ENCODE measurements at places on chromosomes 3 and 15.

DNA sequence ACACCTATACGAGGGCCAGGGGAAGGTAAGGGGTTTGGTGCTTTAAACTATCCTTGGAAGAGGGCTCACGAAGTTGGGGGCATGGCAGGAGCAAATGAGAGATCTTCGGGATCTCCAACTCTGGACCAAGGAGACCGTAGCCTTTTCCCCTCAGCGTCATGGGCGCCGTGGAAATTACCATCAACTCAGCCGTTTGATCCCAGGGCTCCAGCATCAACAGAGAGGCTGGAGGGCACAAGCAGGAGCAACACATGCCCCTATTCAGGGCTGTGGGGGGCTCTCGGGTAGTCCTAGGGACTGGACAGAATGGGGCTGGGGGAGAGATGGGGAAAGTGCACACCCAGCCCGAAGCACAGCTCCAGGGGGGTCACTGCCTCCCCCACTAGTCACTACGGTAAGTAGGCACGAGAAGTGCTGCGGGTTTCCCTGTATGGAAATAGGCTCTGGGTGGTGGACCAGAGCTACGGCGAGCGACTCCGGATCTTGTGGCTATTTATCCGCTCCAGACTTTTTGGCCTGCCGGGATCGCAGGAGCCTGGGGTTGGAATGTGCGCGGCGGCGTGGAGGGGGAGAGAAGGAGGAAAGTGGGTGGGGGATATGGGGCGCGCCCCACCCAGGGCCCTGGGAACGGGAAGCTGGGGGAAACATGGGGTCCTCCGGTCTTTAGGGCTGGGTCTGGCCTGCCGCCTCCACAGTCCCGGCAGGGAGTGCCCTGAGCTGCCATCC is 539 bp upstream of the LAMB2 start:
- peak; percentile 83 for DNase-seq

- DNase-seq, result no peak
Observed at GRCh38 chr3:150223558-150223957, 184.5 kb upstream of the TSC22D2 start.

GRCh38 chr3:156037356-156037755 is 83.0 kb upstream of the KCNAB1 start:
- no peak for DNase-seq

DNA sequence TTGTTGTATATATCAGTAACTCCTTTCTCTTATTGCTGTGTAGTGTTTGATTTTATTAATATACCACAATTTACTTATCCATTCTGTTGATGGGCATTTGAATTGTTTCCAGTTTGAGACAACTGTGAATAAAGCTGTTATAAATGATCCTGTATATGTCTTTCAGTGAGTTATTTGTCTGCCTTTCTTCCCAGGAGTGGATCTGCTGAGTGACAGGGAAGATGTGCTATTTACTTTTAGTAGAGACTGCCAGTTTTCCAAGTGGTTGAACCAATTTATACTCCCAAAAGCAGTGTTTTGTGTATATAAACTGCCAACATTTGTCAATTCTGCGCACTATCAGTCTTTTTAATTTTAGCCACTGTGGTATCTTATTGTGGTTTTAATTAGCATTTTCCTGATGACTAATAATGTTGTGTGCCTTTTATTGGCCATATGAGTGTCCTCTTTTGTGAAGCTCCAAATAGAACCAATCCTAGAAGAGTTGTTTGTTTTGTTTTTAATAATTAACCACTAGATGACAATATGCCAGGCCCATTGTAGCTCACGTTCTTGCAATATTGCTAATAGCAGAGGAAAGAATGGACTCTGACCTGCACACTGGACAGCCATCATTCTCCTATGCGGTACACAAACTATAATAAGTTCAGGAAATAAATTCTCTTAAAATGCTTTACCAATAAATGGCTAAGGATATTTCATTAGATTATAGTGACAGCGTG is 25.3 kb downstream of the TRANK1 start:
- DNase-seq, result no peak

GRCh38 chr3:161821591-161821990 is 325.0 kb downstream of the OTOL1 start:
- no peak for DNase-seq

All from HAP-1 (cell line).